ENCODE measurements at places on chromosomes 12 and 14.

DNA sequence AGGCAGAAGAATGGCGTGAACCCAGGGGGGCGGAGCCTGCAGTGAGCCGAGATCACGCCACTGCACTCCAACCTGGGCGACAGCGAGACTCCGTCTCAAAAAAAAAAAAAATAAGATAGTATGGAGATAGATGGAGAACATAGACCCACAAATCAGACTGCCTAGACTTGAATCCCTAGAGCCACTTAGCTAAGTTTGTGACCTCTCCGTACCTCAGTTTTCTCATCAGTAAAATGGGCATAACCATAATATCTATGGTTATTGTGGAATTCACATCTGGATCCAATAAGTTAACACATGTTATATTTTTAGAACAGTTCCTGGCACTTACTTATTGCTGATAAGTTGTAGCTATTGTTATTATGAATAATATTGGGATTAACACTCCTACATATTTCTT, 7.2 kb downstream of the PROX2 start:
- no peak for DNase-seq

DNA sequence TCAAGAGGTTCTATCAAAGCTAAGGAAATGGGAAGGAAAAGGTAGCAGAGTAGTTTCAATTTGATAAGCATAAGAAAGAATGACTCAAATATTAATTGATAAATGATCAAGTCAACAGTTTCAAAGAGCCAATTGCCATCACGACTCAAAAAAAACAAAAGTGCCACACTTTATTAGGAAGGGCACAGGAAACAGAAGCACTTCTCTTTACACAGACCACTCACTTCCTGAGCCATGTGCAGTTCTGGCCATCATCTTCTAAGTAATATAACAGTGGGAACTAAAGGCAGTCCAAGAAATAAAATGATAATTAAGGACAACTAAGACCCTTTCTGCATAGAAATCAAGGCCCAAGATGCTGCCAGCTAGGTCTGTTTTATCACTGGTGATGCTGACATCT, 13.2 kb downstream of the TM7SF3 start:
- no peak for DNase-seq

DNA sequence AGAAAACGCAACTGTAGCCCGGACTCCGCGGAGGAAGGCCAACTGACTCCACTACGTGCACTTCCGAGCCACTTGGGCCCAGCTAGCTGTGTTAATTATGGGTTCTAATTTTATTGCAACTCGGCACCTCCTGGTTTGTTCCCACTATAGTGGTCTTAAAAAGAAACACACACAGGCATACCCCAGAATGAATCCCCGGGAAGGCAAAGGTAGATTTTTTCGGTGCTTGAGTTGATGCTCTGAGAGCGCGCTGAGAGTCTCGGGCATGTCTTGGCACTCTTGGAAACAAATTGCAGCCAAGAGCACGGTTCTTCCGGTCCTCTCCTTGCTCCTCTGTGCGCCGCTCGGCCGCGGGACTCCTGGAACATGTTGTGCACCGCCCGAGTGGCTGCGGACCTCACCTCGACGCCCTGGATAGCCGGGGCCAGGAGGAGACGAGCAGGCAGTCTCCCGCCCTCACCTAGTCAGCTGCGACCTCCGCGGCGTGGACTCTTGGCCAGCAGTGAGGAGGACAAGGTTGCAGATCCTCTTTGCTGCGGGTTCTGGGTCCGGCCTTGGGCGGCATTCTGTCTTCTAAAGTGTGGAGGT, 6.8 kb upstream of the PAX9 start:
- DNase-seq, result no peak

- DNase-seq, result no peak
Measured at GRCh38 chr12:43766291-43766690, 7.5 kb downstream of the IRAK4 start.

DNA sequence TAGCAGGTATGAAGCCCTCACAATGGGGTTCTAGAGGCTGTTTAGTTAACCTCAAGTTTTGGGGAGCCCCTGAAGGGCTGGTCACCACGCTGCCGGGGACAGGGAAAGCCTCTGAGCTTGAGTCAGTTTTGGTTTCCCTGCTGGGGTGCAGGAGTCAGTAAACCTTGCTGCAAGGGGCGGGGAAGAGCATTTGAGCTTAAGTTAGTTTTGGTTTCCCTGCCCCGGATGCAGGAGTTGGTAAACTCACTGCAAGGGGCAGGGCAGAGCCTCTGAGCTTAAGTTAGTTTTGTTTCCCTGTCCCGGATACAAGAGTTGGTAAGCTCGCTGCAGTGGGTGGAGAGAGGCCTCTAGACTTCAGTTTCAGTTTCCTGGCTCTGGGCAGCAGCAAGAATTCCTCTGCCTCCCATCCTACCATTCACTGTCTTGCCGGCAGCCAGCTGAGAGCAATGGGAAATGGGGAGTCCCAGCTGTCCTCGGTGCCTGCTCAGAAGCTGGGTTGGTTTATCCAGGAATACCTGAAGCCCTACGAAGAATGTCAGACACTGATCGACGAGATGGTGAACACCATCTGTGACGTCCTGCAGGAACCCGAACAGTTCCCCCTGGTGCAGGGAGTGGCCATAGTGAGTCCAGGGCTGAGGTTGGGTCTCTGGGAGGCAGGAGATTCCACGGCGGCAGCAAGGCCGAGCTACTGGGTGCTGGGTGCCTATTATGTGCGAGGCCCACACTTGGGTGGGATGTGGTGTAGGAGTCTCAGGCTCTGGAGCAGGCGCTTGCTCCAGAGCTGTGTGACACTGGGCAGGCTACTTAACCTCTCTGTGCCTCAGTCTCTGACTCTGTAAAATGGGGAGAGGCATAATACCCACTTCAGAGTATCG, at the start of gene OAS2:
Gene OAS2, plus strand, starts transcription at position 357 of the 878 bp plus-strand sequence. Its CDS starts 90 bp downstream, at position 447.
- peak; percentile 33 for DNase-seq

GRCh38 chr14:71734885-71735284, 197.3 kb upstream of the RGS6 start:
- DNase-seq, result no peak

- DNase-seq, result no peak
Measured at GRCh38 chr14:72958548-72958947, 32.3 kb downstream of the DCAF4 start.

DNA sequence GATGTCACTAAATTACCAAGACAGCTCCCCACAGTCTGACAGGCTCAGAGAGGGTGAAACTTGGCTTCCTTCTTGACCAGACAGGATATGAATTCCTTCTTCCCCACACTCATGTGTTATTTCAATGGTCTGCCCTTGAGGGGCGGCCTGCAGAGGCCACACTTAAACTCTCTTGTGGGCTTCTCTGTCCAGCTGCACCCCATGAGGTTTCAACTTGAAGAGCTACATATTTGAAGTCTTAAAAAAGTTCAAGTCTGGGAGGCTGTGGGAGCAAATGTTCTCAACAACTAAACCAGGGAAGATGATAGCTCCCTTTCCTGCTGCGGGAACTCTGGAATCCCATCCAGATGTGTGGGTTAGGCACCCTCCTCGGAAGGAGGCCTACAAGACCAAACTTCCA, 98.3 kb downstream of the TTC7B start:
- no peak for DNase-seq

DNA sequence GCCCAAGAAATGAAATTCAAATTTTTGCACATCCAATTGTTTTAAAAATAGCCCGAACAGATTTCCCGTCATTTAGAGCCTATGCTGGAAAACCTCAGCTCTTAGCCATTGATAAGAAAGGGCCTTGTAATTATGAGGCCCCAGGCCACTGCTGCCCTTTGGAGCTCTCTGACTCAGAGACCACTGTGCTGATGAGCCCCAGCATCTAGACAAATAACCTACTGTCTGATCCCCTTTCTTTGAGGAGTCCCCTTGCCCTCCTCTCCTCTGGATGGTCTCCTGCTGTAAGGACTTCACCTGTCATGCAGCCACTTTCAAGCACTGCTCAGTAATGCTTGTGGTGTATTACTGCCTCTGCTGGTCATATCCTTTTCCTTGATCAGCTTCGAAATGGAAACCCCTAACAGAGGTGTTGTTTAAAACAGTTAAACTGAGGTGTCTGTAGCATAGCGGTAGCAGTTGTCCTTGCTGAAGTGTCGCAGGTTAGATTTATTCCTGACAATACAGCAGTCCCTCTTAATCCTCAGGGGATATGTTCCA, 159.9 kb upstream of the SRRM4 start:
- no peak for DNase-seq

DNA sequence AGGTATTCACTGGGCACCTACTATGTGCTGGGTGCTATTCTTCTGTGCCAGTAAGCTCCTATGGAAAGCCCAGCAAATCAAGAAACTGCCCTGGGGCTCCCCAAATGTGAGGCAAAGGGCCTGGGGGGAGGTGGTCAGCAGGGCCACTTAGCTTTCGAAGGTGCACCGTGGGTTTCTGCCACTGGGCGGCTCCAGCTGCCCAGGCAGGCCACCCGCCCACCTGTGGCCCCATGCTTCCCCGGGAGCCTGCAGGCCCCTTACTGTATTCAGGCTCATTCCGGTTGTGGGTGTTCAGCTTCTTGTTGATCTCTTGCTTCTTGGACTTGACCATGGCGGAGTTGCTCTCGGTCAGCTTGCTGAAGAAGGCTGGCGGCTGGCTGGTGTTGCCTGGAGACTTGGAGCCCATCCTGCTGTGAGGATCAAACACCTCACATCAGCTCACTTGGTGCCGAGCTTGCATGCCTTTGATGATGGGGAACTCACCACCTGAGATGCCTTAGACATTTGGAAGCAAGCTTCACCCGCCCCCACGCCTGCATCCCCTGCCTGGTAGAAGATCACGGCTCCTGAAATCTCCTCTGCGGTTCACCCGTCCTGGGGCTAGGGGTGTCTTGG, 37.3 kb downstream of the RFLNA start:
- no peak for DNase-seq

DNA sequence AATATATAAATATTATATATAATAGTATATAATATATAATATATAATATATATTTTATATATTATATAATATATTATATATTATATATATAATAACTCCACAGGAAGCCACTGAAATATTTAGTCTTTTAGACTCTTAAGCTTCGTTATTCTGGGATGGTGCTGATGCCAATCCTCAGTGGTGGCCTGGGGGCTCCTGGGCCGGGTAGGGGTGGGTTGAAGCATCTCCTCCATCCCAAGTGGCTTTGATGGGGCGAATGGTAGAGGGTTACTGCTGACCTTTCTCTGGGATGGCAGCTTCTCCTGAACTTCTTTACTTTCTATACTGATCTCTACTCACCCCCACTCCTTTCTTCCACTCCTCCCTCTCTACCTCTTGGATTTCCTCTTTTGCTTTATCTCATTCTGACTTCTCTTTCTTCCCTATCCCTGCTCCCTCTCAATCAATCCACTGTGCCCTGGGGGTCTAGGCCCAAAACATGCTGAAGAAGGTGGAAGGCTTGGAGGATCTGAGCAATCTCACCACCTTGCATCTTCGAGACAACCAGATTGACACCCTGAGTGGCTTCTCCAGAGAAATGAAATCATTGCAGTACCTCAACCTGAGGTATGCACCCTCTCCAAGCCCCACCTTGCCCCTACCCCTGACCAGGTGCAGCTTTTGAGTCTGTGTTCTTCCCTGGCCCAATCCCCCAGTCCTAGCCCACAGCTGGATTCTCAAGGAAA, 4.8 kb upstream of the ENO2 start:
- no peak for DNase-seq

DNA sequence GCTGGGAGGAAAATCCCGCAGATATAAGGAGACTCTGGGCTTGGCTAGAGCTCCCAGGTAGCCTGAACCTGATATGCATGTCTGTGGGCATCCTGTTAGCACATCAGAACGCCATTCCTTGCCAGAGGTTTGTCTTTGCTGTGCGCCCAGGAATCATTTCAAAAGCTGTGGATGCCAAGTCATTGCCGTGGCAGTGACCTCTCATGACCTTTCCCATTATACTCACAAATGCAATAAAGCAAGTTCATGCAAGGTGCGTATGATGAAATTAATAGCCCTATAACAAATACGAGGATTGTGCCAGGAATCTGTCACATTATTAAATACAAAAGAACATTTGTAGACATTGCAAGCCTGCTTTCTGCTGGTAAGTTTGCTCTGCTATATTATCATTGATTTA, 229.1 kb upstream of the PELI2 start:
- DNase-seq, result no peak

DNA sequence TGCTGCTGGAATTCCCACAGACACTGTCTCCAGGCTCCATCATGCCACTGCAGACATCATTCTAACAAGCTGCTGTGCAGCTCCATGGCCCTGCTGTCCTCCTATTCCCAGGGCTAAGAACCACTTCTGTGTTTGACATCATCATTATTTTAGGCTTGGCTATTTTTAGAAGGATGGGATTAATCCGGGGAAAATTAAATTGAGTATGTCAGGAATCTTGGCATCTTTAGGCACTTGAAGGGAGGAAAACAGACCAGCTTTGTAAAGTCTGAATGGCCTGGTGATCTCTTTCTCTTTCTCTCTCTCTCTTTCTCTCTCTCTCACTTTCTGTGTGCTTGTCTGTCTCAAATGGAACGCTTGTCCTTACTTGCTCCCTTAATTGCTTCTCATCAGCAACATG, 568.3 kb upstream of the FLRT2 start:
- DNase-seq, result no peak

- no peak for DNase-seq
Measured at GRCh38 chr14:58912287-58912686, 274.5 kb downstream of the DACT1 start.

DNA sequence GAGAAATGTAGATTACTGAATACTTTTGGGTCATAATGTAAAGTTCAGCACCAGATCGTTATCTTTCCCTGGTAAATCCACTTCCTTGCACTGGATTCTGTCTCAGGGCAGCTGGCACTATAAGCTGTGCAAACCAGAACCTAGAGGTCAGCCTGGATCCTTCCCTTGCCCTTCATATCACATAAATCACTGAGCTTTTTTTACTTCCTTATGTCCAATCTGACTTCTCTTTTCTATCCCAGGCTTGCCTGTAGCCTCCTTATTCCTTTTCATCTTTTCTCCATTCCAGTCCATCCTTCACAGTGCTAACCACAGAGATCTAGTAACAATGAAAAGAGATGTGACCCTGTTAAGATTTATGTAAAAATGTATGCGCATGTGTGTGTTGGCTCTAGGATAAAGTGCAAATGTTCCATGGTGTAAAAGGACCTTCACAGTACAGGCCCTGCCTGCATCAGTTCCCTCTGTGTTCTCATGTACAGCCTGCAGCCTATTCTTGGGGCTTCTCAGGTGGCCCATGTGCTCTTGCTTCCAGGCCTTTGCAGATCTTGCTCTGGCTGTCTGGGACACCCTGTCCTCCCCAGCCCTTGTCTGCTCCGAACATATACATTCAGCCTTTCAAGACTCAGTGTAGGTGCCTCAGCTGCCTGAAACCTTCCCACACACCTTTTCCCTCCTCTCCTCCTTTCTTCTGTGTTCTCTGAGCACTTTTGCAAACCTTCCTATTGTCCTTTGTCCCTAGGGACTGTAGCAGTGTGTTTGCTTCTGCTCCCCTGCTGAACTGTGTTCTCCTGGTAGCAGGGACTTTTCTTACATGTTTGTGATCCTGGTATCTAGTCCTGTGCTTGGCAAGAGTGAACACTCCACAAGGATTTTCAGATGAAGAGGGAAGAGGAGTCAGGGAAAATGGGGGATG, 30.0 kb downstream of the PELI2 start:
- DNase-seq, result no peak

- DNase-seq, result no peak
Measured at GRCh38 chr12:86796550-86796949, 540.4 kb upstream of the MGAT4C start.

All from hippocampal formation (tissue), 2 donors.